Activated CD4-positive, alpha-beta T cell treated with anti-CD3 and anti-CD28 coated beads, Interleukin-2, Interleukin-6, amounts not matched to agents 100 ng/mL and 50 ng/mL, durations not matched to agents 16 hours and 8 hours (primary cell): ENCODE measurements at places on chromosomes 11 and 22.

DNA sequence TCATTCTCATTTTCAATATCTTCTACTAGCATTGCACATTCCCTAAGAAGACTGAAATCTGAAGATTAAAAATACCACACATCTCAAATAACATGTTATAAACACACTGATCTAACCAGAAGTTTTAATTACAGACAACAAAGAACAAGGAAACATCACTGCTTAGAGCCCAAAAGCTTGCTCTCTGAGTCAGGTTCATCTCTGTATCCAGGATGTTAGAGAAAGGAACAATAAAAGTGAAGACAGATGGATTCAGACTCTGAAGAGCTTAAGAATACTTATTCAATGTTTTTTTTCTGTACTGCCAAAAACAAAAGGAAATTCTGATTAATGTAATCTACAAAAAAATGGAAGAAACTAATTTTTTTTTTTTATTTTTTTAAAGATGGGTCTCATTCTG lies 16.5 kb downstream of the RDX start:
- DNase-seq, result no peak

DNA sequence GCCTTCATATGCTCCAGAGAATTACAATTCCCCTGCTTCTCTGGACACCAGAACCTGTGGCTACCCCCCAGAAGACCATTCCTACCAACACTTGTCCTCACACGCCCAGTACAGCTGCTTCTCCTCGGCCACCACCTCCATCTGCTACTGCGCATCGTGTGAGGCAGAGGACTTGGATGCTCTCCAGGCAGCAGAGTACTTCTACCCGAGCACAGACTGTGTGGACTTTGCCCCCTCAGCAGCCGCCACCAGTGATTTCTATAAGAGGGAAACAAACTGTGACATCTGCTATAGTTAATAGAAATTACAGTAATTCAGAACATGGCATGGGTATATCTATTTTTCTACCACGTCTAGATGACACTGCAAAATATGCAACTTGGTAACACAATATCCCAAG lies 9.8 kb downstream of the POU2AF3 start:
- DNase-seq, result no peak

DNA sequence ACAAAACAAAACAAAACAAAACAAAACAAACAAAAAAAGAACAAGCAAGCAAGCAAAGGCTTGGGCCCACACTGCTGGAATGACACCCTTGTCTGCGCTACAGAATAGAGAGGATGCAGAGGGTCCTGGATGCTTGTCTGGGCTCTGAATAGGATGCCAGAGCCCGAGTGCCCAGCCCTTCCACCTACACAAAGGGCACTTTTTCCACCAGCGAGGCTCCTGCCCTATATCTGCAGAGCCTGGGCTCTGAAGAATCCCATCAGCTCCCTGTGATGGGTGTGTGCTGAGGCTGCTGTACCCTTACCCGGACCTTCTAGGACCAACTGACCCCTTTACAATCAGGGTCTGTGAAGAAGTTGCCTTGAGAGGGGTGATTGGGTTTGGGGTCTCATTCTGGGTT lies 221.2 kb downstream of the DSCAML1 start:
- no peak for DNase-seq

DNA sequence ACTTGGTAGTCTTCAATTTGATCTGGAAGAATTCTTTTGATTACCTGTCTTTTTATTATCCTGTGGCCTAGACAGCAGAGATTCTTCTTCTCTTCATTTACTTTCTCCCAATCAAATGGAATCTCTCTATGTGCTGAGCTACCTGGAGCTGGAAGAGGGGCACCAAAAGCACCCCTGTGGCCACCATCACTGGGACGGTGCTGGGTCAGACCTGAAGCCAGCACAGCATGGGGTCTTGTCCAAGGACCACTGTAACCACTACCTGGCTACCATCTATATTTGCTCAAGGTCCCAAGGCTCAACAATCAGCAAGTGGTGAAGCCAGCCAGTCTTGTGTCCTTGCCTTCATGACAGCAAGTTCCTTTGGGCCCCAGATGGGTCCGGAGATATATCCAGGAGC lies 186.6 kb downstream of the JRKL start:
- no peak for DNase-seq

DNA sequence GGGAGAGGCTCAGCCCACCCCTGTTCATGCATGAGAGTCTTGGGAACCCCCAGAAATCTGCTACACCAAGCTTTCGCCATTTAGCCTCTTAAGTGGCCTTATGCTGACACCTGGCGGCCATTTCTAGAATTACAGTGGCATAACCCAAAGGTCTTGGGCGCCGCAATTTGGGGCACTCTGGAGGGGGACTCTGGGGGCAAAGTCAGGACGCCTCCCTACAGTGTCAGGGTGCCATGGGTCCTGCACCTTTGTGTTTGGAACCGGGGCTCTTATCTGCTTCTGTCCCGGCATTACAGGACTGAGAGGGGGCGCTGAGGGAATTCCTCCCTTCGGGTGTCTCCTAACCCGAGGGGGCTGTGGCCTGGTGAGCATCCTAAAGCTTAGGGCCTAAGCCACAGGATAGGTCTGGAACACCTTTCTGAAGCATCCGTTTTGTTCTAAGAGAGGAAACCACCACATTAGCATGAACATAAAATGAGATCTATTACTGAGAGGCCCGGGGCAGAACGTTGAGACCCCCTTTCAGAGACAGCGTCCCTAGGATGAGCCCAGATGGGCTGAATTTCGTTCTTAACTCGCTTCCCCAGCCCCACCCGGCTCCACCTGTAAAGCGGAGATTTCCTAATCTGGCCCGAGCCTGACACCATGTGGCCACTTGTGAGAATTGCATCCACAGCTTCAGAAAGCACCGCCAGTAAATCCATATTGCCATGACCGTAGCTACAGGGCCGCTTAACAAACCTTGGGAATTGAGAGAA lies 9.3 kb downstream of the INS start:
- peak; percentile 77 for DNase-seq

DNA sequence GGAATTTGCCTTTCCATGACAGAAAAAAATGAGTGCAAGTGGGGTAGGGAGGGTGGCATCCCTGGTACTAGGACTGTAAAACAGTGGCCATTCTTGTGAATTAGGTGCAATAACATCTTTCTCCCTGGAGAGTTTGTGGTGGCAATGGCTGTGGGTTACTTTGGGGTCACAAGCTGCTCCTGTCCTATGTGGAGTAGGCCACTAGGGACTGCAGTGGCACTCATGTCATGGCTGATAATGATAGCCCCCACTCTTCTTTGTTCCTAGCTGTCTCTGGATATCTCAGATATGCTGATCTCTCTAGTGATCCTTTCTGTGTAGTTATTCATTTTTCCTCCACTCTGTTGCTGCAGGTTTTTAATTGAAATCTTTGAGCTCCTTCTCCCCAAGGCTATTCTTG lies 270.5 kb upstream of the CHORDC1 start:
- no peak for DNase-seq

GRCh38 chr22:30390974-30391691 lies 3.9 kb upstream of the RNF215 start:
- DNase-seq, result peak; percentile 80

DNA sequence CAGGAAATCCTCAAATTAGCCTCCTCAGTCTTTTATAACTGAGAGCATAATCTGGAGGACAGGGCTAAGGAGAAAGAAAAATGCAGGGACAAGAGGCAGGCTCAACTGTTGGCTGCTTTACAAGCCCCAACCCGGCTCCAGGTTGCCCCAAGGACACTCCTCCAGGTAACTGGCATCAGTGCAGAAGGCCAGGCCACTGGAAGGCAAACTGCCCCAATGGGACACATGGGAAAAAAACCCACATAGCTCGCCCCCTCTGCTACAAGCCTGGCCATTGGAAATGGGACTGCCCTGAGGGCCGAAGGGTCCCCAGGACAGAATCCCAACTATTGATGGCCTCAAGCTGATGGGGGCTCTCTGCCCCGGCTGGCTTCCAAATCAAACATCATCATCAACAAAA lies 17.9 kb upstream of the FBLN1 start:
- no peak for DNase-seq

GRCh38 chr11:93188726-93189125 lies 9.1 kb downstream of the SLC36A4 start:
- no peak for DNase-seq

DNA sequence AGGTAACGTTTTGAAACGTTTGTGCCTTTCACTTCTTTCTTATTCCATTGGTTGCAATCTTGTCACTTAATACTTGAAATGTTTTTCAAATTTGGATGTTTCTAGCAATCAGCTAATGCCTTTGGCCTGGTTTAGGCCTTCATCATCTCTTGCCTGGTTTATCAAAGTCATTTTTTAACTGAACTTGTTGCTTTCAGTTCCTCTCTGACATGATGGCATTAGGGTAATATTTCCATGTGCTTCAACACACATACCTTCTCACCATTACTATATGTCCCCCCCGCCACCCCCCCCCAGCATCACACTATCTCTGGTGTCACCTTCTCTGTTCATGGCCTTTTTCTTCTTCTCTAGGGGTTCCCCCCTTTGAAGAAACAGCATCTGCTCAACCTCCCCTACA lies 1.5 kb upstream of the SYT9 start:
- DNase-seq, result no peak

GRCh38 chr11:124179310-124179709 lies 3.8 kb upstream of the OR10D3 start:
- no peak for DNase-seq

- DNase-seq, result no peak
These were observed 11.9 kb upstream of the CERK start for GRCh38 chr22:46749682-46750529.

DNA sequence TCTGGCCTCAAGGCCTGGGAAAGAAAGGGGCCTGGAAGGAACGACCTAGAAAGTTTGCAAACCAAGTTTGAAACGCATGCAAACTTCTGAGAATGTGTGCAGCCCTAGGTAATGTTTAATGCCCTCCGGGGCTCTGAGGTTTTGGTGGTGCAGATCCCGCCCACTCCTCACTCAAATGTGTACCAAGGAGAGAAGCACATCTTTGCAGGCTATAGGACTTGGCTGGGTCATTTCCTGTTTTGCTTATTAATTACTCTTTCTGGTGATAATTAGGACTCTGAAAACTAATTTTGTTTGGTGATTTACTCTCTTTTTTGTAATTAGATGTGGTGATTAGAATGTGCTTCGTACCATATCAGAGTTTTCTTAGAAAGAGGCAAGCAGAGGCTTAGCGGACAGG lies 625.9 kb upstream of the CADM1 start:
- no peak for DNase-seq

DNA sequence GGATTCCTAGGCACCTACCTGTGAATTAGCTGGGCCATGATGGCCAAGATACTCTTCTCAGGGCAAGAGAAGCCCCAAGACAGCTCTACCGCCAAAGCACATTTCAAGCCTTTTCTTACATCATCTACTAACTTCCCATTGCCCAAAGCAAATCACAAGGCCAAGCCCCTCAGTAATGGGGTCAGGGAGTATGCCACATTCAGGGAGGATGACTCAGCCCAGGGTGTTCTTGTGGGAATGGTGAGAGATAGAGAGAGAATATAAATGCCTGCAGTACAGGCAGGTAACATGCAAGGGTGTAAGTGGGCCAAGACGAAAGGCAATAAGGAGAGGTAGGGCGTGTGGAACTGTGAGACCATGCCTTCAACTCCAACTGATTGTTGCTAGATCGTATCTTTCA lies 162.5 kb upstream of the ISX start:
- DNase-seq, result no peak

DNA sequence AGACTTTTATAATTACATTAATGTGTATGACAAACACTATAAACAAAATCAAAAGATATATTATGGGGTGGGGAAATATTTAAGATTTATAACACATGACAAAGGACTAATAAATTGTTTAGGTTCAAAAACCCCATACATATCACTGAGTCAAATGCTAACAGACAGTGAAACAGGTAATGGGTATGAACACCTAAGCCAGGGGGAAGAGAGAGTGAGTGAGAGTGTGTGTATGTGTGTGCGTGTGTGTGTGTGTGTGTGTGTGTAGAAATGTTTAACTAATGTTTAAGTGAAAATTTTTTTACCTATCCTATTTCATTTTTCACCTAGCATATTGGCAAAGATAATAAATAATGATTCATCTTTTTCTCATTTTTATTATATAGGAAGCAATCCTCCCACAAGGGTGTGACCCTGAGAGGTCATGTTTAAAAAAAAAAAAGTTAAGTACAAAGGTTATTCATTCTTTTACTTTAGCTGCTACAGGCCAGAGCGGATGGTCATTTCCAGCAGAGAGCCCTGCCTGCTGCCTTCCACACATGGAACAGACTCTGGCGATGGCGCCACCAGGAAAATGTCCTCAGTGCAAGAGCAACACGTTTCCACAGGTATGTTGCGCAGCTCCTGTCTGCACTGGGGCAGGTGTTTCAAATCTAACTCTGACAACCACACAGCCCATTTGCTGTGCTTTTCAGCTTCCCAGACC lies 72.9 kb downstream of the PISD start:
- DNase-seq, result no peak

DNA sequence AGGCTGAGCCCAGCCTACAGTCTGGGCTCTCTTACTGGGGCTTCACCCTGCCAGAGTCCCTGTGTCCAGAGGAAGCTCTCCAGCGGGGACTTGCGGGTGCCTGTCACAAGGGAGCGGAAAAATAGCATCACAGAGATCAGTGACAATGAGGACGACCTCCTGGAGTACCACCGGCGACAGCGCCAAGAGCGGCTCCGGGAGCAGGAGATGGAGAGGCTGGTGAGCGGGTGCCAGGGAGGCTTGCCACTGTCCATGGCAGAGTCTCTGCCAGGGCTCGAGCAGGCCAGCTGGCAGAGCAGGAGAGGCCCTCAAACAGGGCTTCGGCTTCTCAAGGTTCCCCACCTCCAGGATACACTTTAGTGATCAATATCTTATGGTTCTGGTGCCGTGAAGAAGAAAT lies 21.0 kb downstream of the PHLDB1 start:
- DNase-seq, result no peak

- no peak for DNase-seq
These were observed 9.3 kb downstream of the SLC37A2 start for GRCh38 chr11:125072218-125072960.

DNA sequence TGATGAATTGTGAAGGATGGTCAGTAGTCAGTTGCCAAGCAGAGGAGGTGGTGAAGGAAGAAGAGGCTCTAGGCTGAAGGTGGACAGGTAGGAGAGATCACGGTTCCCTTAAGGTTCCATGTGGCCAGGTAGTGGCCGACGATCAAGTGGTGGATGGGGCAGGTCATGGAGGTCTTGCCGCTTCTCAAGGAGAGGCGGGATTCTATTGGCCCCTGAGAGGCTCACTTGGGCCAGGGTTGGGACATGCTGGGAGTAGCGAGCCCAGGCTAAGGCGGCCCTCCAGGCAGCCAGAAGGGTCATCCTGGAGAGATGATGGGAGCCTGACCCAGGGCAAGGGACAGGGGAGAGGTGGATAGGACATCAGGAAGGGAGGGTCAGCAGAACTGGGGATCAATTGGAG lies 20.9 kb upstream of the TMPRSS4 start:
- no peak for DNase-seq
